SK-N-SH (cell line): ENCODE measurements at places on chromosomes 12 and 14. TPM values are rescaled to one million over a fixed set of nuclear protein-coding genes. Genes with fewer than 3 reads are reported as not detected.

Gene HOXC6
- 6.1 and 9.1 TPM in 2 replicates for polyA plus RNA-seq

Gene ENDOU
- not detected in 2 replicates for polyA plus RNA-seq

Gene RIMBP2
- 0.90 and 1.1 TPM in 2 replicates for polyA plus RNA-seq

- peaks cover 15% of the 10 kb centered on the region; the same call in 1 of the 2 replicates for H3K4me1 ChIP-seq
- no peaks in the 10 kb centered on the region for H3K36me3 ChIP-seq
- H3K4me3 ChIP-seq: no peak overlapping the region
- H3K27me3 ChIP-seq: no peaks in the 10 kb centered on the region
- no peak overlapping the region for H3K27ac ChIP-seq
- DNase-seq: no peak
Observed at GRCh38 chr12:96395236-96395635, 5.0 kb downstream of the CDK17 start.

- H3K4me1 ChIP-seq: no peaks in the 10 kb centered on the region
- H3K27me3 ChIP-seq: no peaks in the 10 kb centered on the region
- H3K36me3 ChIP-seq: no peaks in the 10 kb centered on the region
- no peak overlapping the region for H3K4me3 ChIP-seq
- H3K27ac ChIP-seq: no peak overlapping the region
- no peak for DNase-seq
Observed at GRCh38 chr12:119153477-119154434, 25.0 kb upstream of the HSPB8 start.

DNA sequence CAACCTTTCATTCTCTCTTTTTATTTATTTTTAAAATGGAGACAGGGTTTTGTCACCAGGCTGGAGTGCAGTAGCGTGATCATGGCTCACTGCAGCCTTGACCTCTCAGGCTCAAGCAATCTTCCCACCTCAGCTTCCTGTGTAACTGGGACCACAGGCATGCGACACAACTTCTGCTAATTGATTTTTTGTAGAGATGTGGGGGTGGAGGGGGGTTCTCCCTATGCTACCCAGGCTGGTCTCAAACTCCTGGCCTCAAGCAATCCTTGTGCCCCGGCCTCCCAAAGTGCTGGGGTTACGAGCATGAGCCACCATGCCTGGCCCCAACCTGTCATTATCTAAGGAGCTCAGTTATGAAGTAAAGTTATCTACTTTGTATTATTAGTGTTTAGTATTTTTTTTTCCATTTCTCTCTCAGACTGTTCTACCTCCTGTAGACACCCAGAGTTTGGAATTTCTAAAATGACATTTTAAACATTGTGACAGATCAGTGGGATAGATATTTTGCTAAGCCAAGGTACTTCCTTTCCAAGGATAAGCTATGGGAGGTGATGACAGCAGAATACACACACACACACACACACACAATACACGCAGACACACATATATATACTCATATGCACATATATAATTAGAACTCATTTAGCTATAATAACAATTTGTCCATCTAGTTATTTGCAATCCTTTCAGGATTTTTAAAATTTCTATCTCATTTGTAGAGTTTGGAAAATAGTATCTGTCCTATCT, 2.1 kb upstream of the USP44 start:
- DNase-seq: no peak
- 0 out of 2 replicates have a peak, but pooled peaks cover 5% of the 10 kb centered on the region for H3K27me3 ChIP-seq
- no peak overlapping the region for H3K27ac ChIP-seq
- H3K36me3 ChIP-seq: no peaks in the 10 kb centered on the region
- H3K4me3 ChIP-seq: no peak overlapping the region
- no peaks in the 10 kb centered on the region for H3K4me1 ChIP-seq

DNA sequence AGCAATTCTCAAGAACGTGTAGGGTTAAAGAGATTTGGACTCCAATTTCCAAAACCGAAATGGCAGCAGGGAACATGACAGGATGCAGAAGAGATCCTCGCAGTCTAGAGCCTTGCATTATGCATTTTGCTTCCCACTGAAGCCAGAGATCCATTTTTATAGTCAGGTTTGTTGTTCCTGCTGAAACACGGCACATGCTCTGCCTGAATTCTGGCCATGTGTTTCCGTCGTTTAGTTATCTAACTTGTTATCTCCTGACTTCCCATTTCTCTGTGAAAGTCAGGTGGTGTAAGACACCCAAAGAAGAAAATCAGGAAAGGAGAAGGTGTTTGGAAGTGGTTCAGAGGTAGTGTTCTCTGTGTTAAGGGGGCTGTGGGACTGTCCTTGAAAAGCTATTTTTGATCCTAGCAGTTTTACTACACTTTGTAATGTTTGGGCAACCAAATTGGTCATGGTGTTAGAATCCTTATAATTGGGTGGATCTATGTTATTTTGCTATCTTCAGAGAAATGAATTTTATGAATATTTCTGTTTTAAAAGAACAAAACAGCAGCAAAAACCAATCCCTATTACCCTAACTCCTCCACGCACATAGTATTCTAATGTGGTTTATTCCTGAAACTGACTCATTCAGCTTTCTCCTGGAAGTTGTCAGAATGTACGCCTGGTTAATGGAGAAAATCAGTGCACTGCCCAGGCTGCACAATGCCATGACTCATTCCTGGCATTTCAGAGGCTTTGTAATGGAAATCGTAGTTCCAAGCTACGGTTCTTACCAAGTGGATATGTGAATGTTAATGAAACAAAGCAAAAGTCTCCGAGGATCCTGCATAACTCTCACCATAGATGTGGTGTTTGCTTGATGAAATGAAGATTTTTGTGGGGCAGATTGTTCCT, 110.1 kb downstream of the SAMD4A start:
- H3K36me3 ChIP-seq: peaks cover 13% of the 10 kb centered on the region
- no peaks in the 10 kb centered on the region for H3K27me3 ChIP-seq
- H3K4me3 ChIP-seq: peak overlapping the region; percentile 16

- no peaks in the 10 kb centered on the region for H3K27me3 ChIP-seq
- H3K4me1 ChIP-seq: no peaks in the 10 kb centered on the region
- H3K36me3 ChIP-seq: no peaks in the 10 kb centered on the region
Observed at GRCh38 chr14:39956372-39956771, 524.1 kb upstream of the FBXO33 start.

- no peak overlapping the region for H3K27ac ChIP-seq
- no peaks in the 10 kb centered on the region for H3K4me1 ChIP-seq
- DNase-seq: no peak
- no peaks in the 10 kb centered on the region for H3K27me3 ChIP-seq
- no peak overlapping the region for H3K4me3 ChIP-seq
Observed at GRCh38 chr14:86532219-86532618, 1002.3 kb downstream of the FLRT2 start.

- H3K27ac ChIP-seq: no peak overlapping the region
- H3K4me1 ChIP-seq: no peaks in the 10 kb centered on the region
- peak; percentile 77 for DNase-seq
- H3K4me3 ChIP-seq: peak overlapping the region; percentile 39
Observed at GRCh38 chr12:120584343-120585149, 3.3 kb upstream of the POP5 start.

GRCh38 chr14:81252278-81252677, 31.5 kb upstream of the GTF2A1 start:
- H3K36me3 ChIP-seq: no peaks in the 10 kb centered on the region
- no peak overlapping the region for H3K27ac ChIP-seq
- DNase-seq: no peak

DNA sequence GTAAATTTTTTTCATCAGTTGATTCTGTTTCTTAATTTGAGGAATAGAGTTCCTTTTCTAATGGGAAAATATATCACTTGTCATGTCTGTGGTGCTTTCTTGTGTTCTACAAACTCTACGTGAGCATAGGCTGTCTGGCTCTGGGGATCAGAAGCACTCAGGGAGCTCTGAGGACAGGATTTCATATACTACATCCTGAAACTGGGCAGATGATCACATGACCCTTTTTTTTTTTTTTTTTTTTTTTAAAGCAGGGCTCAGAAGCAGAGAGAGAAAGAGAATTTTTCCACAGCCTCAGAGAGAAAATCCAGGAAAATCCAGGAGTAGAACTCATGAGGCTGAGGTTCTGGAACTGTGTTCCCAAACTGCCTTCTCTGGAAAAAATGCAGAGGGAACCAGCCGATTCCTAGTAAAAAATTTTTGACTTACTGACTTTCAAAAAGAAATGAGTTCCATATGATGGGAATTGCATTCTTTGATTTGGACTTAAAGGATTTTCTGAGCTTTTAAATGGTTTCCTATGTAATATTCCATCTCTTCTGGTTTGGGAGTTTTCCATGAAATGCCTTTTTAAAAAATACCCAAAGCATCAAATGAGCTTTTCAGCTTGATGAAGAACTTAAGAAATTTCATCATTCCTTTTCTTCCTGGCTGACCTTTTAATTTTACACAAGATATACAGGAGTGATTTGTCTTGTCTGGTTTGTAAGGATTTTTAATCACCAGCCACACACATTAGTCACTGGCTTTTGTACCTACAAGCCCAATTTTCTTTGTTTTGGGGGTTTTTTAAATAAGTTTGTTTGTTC, 183.1 kb upstream of the HIF1A start:
- no peaks in the 10 kb centered on the region for H3K36me3 ChIP-seq
- no peak overlapping the region for H3K4me3 ChIP-seq
- no peak for DNase-seq
- no peak overlapping the region for H3K27ac ChIP-seq

DNA sequence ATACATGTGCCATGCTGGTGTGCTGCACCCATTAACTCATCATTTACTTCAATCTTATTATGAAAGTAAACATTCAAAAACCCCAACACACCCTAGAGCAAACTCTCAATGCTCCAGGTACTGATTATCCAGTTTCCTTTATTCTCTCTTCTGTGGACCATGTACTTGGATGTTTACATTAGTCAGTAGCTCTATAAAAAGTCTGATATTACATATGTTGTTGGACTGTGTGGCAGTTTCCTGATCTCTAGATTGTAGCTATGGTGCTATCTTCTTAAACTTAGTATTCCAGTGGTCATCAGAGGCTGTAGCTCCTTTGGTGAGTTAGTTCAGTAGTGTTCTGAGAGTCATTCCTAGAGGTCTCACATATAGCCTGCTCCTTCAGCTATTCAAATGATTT, 25.1 kb upstream of the ITGA5 start:
- no peaks in the 10 kb centered on the region for H3K36me3 ChIP-seq
- H3K27me3 ChIP-seq: peaks cover 47% of the 10 kb centered on the region; the same call in 1 of the 2 replicates
- no peak overlapping the region for H3K4me3 ChIP-seq
- H3K27ac ChIP-seq: no peak overlapping the region

- no peak for DNase-seq
- H3K4me3 ChIP-seq: no peak overlapping the region
- H3K27ac ChIP-seq: no peak overlapping the region
Observed at GRCh38 chr12:19490908-19491307, 51.6 kb downstream of the AEBP2 start.

GRCh38 chr14:41950428-41951151, 343.9 kb downstream of the LRFN5 start:
- no peak overlapping the region for H3K27ac ChIP-seq
- H3K36me3 ChIP-seq: no peaks in the 10 kb centered on the region
- H3K4me1 ChIP-seq: no peaks in the 10 kb centered on the region
- no peak overlapping the region for H3K4me3 ChIP-seq
- no peak for DNase-seq

DNA sequence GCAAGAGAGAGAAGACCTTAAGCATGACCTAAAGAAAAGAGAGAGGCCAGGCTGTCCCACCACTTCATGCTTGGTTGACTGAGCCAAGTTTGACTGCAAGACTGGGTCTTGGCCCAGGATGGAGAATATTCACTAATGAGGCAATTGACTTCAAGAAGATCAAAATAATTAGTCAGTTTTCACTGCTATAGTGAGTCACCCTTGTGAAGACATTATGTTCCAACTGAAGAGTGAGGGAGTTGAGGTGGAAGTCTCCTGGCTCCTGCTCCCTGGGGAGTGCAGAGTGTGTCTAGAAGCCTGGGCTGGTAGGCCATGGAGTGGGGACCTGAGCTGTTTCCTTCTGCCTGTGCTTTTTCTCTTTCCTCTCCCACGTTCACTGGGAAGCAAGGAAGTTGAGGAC, 117.6 kb downstream of the CACNA1C start:
- H3K4me1 ChIP-seq: peaks cover 34% of the 10 kb centered on the region; the same call in 1 of the 2 replicates
- H3K27ac ChIP-seq: no peak overlapping the region
- no peak for DNase-seq
- H3K36me3 ChIP-seq: no peaks in the 10 kb centered on the region
- H3K4me3 ChIP-seq: no peak overlapping the region

DNA sequence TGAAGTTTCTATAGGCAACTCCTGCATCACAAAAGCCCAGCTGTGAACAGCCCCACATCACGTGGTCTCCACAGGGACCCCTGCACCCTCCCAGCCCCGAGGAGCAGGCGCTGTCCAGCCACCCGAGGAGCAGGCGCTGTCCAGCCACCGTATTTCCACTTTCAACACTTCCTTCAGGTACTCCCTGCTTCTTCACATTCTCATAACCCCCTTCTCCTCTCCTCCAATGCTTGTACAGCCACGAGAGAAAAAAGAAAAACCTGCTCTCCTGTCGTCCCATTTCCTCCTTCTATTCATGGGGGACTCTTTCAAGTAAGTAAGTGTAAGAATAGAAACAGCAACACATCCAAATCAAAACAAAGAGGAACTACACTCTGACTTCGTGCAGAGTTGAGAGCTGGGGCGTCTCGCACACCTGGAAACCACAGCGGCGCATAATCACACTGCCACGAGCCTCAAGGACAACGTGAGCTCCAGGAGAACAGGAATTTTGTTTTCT, 11.9 kb downstream of the CDC42BPB start:
- H3K4me3 ChIP-seq: no peak overlapping the region
- H3K27me3 ChIP-seq: no peaks in the 10 kb centered on the region
- peaks cover 22% of the 10 kb centered on the region for H3K36me3 ChIP-seq
- H3K27ac ChIP-seq: no peak overlapping the region
- no peak for DNase-seq

DNA sequence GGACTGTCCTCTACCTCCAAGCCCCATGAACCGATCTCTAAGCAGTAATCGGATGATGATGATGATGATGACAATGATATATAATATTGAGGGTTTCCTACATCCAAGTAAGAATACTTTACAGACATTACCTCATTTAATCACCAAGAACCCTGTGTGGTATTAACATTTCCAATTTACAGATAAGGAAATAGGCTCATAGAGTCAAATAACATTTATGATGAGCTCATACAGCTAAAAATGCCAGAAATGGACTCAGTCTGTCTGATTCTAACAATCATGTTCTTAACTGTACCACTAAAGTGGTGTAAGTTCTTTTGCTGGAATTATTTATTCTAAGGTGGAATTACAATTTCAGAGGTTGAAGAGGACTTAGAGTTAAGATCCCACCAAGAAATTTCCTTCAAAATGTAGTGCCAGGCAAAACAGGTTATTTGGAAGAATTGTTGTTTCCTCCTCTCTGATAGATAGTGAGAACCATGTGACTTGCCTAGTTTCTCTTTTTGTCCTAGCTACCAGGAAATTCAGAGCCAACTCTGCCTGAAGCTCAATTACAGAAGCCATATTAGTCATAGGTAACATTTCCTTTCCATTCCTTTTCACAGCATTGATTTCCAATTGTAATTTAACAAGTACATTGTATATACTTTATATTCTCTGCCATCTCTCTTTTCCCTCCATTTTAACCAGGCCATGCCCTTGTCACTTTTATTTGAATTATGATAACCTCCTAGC, 23.8 kb upstream of the CCDC175 start:
- peaks cover 17% of the 10 kb centered on the region; the same call in 1 of the 2 replicates for H3K36me3 ChIP-seq
- no peaks in the 10 kb centered on the region for H3K4me1 ChIP-seq
- no peak for DNase-seq
- H3K27me3 ChIP-seq: no peaks in the 10 kb centered on the region
- H3K27ac ChIP-seq: no peak overlapping the region
- no peak overlapping the region for H3K4me3 ChIP-seq

- DNase-seq: no peak
- no peak overlapping the region; the same call in 1 of the 2 replicates for H3K27ac ChIP-seq
- peaks cover 6% of the 10 kb centered on the region for H3K36me3 ChIP-seq
- H3K4me3 ChIP-seq: peak overlapping the region; percentile 73; the same call in 1 of the 2 replicates
Observed at GRCh38 chr12:121209221-121209620, 708 bp upstream of the P2RX4 start.
